Renal cortical epithelial cell (primary cell): ENCODE measurements at places on chromosomes 12 and 14. TPM values are rescaled to one million over a fixed set of nuclear protein-coding genes. Genes with fewer than 3 reads are reported as not detected.

LIN52 gene
- 5.1 and 6.8 TPM in 2 replicates for total RNA-seq

ATL1 gene
- 3.7 and 10.8 TPM in 2 replicates for total RNA-seq

RECQL gene
- 40.7 and 62.0 TPM in 2 replicates for total RNA-seq

AKAP3 gene
- 0.35 and 4.4 TPM in 2 replicates for total RNA-seq

SLC10A1 gene
- total RNA-seq, result not detected in 2 replicates

RFX4 gene
- not detected in 2 replicates for total RNA-seq

IL22 gene
- total RNA-seq, result not detected in 2 replicates

RASSF8 gene
- total RNA-seq, result 48.1 and 68.5 TPM in 2 replicates

ANG gene
- 2.3 and 4.5 TPM in 2 replicates for total RNA-seq

TNFAIP2 gene
- total RNA-seq, result 530 and 1,373 TPM in 2 replicates

CD69 gene
- total RNA-seq, result 0.25 and 1.2 TPM in 2 replicates

PIANP gene
- total RNA-seq, result 0.15 TPM in 1 of 2 replicates, not detected in the other

FIGNL2 gene
- 0.52 and 5.5 TPM in 2 replicates for total RNA-seq

SLC4A8 gene
- total RNA-seq, result 1.0 and 2.1 TPM in 2 replicates

TAS2R43 gene
- total RNA-seq, result 0.52 TPM in 1 of 2 replicates, not detected in the other

KRT79 gene
- total RNA-seq, result not detected in 2 replicates

DNA sequence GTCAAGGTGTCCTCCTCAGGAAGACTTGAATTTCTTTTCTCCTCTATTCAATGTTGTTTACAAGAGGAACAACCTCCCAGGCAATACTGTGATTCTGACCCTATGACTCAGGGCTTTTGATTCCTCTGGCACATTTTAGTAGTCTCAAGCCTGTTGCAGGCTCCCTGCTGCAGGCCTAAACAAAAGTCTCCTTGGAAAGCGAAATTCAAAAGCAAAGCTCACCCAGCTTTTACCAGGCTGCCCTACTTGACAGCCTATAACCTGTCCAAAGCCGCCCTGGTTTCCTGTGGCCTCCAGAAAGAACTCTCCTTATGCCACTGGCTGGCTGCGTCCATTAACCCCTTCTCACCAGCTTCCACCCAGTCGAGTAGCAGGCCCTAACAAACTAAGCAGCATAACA is 11.6 kb downstream of the FGD6 start:
- DNase-seq, result peak; percentile 95

DNA sequence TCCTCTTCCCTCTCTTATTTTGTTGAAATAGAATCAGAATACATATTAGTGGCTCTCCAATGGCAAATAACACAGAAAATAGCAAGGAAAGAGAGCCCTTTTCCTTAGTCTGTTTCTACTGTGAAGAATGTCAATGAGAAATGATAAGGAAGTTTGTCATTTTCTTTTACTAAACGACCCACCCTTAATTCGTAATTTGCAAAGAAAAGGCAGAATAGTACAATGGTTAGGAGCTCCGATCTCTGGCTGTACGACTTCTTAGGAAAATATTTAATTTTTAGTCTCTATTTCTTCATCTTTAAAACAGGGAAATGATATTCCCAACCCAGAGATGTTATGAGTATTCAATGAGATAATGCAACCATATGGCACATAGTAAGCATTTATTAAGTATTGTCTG is 6.0 kb downstream of the PAX9 start:
- no peak for DNase-seq

GRCh38 chr12:76124456-76124855 is 40.0 kb upstream of the NAP1L1 start:
- DNase-seq, result no peak

DNA sequence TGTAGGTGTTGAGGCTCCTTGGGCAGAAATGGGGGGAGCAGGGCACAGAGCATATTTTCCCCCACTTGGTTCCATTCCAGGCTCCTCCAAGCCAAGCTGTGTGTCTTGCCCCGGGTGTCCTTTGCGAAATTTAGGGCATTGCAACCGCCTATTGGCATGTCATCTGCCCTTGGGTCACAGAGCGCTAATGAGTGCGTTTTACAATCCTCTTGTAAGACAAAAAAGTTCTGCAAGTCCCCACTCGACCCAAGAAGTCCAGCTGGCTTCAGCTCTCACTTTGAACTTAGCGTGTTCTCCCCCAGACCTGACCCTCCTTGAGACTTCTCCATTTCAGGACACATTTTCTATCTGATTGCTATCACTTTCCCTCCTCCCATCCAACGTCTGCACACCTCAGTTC is 6.1 kb upstream of the LRTM2 start:
- DNase-seq, result no peak

GRCh38 chr12:92108651-92109050 is 37.0 kb downstream of the BTG1 start:
- no peak for DNase-seq

GRCh38 chr14:73502017-73502619 is 11.4 kb downstream of the RIOX1 start:
- DNase-seq, result peak; percentile 75

DNA sequence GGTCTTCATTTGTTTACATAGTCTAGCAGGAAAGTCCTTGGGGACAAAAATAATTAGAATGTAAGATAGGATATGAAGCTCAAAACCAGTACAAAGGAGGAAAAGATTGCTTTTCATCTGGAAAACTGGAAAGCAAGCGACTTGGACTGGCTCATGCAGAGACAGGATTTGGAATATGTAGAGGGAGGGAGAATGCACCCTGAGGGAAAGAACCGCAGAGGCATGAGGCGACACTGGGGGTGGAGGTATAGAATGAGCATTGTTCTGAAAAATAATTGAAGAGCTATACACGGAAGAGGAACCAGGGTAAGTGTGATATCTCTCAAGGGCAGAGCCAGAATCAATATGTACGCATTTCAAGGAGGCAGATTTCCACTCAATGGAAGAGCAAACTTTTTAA is 85.5 kb downstream of the PLEKHG3 start:
- no peak for DNase-seq

GRCh38 chr12:94147991-94148738 is at the start of gene PLXNC1:
Gene PLXNC1, plus strand, starts transcription at chr12:94148577. Its CDS starts 395 bp downstream, at chr12:94148972.
- DNase-seq, result no peak

DNA sequence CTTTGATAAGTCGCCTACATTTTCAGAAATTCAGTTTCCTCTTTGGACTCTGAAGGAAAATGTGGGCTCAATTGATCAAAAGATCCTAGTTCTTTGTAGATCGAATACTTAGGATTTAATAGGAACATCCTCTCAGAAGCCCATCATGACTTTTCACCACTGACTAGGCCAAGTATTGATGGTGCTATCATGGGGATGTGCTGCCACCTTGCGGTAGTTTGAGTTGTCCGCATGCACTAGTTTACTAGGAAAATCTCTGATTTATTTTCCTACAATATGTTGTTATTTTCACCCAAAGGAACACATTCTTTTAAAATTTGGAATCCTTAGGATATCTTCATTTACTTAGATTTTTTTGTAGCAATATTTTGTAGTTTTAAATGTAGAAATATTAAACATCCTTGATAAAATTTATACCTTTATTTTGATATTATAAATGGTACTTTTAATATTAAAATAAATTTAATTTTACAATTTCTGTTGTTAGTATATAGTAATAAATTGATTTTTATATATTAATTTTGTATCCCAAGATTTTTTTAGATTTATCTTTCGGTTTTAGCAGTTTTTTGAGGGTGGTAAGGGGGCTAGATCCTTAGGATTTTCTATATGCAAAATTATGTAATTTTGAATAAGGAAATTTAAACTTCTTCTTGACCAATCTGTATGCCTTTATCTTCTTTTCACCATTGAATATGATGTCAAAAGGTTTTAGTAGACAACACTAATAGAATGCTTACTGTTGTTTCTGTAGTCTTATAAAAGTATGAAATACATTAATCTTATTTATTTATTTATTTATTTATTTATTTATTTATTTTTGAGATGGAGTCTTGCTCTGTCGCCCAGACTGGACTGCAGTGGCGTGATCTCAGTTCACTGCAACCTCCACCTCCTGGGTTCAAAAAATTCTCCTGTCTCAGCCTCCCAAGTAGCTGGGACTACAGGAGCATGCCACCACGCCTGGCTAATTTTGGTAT is 52.9 kb upstream of the OR9K2 start:
- peak; percentile 63 for DNase-seq

DNA sequence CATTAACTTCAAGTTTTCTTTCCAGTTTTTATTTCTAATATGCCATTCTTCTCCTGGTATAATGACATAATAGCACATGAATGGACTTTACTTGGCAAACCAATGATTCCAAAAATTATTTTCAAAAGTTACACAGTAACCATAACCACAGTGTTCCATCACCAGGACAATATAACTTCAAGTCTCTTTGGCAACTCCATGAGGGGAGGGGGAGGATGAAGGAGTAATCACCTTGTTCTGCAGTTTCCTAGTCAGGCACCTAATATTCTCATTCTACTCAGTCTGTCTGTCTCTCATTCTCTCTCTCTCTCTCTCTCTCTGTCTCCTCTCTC is 66.6 kb downstream of the BTG1 start:
- peak; percentile 82 for DNase-seq

DNA sequence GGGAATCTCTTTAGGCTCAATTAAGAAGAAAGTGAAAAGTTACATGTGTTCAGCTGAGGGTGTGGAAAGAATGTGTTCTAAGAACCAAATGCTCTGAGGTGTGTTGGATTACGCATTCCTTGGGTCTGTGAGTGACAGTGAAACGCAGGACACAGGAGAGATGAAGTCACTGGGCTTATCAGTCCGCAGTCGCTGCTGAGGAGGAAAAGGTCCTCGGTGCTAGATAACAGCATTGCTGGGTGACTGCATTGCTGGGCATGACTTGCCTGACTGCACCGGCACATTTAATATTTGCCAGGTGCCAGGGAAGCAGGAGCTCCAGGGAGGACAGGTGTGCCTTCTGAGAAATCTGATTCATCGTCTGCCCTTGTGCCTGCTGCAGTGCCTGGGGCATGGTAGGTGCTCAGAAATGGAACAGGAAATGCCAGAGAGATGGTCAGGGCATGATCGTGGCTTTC is 64.4 kb upstream of the FZD10 start:
- DNase-seq, result peak; percentile 77

GRCh38 chr14:21072031-21072473 is 1.9 kb downstream of the ARHGEF40 start:
- DNase-seq, result no peak

DNA sequence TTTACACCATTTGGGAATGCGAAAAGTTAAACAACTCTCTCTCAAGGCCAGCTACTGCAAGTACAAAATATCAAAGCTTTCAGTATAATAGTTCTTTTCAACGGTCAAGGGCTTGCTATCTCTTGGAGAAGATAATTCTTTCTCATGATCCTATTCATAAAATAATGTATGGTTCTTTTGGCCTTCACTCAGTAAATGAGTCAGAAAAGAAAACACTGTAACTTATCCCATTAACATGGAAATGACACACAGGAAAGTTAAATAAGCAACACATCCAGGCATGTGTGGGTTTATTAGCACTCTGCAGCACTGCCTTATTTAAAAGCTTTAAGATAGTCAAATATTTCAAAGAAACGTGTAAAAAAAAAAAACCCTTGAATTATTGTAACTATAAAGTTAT is 36.9 kb downstream of the ZFC3H1 start:
- DNase-seq, result no peak

GRCh38 chr14:78509516-78509915 is 339.3 kb downstream of the NRXN3 start:
- no peak for DNase-seq

- peak; percentile 95 for DNase-seq
Observed at GRCh38 chr14:73180385-73180805, 44.1 kb downstream of the PSEN1 start.

- peak; percentile 84 for DNase-seq
Observed at GRCh38 chr14:102795060-102795925, 18.0 kb downstream of the TRAF3 start.

DNA sequence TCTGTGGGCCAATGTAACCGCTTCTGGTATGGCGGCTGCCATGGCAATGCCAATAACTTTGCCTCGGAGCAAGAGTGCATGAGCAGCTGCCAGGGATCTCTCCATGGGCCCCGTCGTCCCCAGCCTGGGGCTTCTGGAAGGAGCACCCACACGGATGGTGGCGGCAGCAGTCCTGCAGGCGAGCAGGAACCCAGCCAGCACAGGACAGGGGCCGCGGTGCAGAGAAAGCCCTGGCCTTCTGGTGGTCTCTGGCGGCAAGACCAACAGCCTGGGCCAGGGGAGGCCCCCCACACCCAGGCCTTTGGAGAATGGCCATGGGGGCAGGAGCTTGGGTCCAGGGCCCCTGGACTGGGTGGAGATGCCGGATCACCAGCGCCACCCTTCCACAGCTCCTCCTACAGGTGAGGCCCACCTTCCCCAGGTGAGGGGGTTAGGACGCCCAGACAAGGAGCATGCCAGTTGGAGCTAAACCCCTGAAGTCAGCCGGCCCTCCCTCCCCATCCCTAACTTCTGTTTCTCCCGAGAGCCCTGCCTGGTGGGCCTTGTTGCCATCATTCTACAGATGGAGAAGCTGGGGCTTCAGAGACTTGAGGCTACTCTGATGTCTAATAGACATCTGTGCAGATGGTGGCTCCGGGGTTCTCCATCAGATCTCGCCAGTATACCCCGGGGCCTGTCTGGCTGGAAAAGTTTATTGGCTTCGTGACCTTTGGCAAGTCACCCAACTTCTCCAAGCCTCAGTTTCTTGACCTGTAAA is 25.3 kb downstream of the PAPLN start:
- no peak for DNase-seq

DNA sequence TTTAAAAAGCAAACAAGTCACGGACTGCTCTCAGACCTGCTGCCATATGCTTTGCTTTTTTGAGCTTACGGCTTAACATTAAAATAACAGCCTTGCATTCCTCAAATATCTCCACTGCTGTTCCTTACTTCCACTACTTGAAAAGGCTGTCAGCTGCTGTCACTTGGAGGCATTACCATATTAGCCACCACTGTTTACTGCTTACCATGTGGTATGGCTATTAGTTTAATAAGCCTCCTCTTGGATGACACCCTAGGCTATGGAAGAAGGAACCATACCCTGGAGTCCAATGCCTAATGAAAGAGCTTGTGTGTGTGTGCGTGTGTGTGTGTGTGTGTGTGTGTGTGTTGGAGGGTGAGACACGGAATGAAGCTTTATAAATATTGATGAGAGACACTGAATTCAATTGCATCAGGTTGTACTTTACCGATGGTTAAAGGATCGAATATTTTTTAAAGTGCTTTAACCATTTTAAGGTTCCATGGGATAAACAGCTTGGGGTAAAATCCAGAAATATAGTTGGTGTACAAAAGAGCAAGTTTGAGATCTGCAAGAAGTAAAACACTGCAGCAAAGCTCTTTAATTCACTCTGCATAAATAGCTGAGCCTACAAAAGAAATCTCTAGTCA is 174.5 kb downstream of the TTC7B start:
- peak; percentile 28 for DNase-seq

- no peak for DNase-seq
Observed at GRCh38 chr12:25422241-25422640, 130.8 kb downstream of the LMNTD1 start.
